ENCODE measurements at places on chromosomes 16 and 17. TPM values are rescaled to one million over a fixed set of nuclear protein-coding genes. Genes with fewer than 3 reads are reported as not detected.

Gene PNMT
- not detected for total RNA-seq

Gene ACOX1
- 35.9 TPM for total RNA-seq

Gene EVPLL
- not detected for total RNA-seq

Gene MARVELD3
- total RNA-seq, result not detected

Gene MFAP4
- not detected for total RNA-seq
